ENCODE measurements at places on chromosomes 5 and 9.

DNA sequence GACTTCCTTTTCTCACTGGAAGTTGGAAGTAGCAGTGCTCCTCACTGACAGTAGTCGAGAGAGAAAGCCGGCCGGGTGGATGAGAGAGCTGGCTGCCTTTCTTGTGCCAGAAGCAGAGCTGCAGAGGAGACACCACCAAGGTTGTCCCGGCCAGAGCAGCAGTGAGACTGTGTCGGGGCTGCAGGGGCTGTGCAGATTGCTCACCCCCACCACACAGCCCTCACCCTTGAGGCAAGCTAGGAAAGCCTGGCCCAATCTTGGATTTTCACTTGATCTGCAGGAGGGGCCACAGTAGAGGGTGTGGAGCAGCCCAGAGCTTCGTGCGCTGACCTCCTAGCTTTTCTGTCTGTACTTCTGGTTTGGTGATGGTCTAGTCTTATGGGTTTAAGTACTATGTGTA lies 9.1 kb downstream of the OSMR start:
- no peak for DNase-seq

- no peak for DNase-seq
Observed at GRCh38 chr5:20109326-20109725, 121.3 kb upstream of the CDH18 start.

- DNase-seq: no peak
Observed at GRCh38 chr9:126203313-126203712, 123.3 kb upstream of the MVB12B start.

GRCh38 chr5:82439750-82440445 lies 161.7 kb upstream of the RPS23 start:
- DNase-seq: no peak

DNA sequence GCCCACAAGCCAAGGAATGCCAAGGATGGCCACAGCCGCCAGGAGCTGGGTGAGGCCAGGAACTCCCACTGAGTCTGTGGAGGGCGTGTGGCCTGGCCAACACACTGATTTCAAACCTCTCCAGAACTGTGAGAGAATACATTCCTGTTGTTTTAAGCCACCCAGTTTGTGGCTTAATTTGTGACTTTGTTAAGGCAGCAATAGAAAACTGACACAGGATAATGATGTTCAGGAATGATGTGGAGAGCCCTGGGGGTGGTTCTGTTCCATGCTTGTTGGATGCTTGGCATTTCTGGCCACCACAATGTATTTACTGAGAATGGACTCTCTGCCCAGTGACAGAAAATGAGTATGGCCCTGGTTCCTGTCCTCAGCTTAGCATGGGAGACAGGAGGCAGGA lies 82.8 kb downstream of the DAP start:
- no peak for DNase-seq

DNA sequence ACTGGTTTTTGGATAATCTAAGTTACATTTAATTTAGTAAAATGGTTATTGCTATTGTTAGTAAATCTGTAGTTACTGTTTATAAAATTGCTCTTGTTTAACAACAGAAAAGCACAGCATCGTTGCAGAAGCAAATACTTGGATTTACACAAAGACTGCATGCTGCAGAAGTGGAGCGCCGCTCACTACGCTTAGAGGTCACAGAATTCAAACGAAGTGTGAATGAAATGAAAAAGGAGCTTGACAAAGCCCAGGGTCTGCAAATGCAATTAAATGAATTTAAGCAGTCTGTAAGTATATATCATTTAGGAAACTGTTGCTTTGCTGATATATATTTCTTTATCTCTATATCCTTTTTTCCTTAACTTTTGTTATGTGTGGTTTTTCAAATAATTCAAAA lies 226.0 kb downstream of the CCDC171 start:
- no peak for DNase-seq

Measured in activated B cell treated with CpG ODN at 0.5 μM for 24 hours (primary cell).